ENCODE measurements at places on chromosomes 3 and 15.
A peak's percentile ranks its signal among the peaks of the same experiment; 100 is the strongest.

DNA sequence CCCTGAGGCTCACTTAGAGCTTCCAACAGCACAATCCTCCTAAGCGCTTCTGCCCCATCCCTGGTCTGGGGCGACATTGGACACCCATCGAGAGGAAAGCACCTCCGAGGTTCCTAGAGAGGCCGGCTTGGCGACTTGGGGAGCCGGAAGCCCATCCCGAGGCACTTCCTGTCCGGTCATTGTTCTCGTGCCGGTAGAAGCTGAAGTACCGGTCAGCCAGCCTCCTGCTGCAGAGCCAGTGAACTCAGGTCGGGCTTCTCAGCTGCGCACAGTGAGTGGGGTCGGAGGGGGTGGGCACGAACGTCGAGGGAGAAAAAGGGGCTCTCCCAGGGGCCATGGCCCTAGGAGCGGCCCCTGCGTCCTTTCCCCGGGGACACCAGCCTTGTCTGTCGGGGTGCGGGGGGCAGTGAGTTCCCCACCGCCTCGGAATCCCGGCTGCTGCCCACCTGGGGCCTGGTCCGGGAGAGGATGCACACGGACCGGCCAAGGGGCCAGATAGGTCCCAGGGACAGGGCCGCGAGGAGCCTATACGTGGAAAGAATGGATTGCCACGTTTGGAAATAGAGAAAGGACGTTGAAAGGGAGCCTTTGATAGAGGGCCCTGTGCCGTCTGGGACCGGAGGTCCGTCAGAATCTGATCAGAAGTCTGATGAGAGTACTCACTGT, at the start of gene ZNF35:
Gene ZNF35, plus strand, starts transcription at position 169 of the 666 bp plus-strand sequence. CDS start 2,336 bp downstream, outside the sequence.
- peak; percentile 71 for DNase-seq

DNA sequence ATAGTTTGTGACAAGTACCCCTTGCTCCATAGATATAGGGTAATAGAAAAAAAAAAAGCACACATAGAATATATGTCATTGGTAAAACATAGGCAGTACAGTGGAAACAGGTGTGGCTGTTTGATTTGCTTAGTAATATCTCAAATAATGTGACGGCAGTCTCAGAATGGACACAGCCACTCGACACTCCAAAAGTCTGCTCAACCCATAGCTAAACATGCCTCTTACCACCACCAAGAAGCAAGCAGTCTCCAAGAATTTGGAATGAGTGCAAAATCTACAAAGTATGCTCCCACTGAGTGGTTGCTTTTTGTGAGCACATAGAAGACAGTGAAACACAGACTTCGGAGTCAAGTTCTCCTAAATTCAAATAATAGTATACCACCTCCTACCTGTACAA, 43.0 kb downstream of the RAB27A start:
- DNase-seq = no peak

DNA sequence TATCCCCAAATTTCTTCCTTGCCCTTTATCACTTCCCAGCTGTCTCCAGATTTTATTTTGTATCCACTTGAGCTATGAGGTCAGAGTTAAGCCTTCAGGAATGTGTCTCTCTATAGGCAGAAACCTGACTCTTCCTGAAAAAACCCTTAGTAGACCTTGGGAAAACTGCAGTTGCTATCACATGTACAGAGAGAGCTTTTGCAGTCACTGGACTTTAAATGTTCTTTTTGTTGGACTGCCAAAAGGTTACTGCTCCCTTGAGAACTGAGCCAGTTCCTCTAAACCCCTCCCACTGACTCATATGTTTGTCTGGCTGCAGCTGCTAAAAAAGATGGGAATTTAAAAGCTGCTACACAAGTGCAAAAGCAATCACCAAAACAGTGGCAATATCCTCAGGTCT, 169.1 kb upstream of the CCDC54 start:
- DNase-seq = no peak

DNA sequence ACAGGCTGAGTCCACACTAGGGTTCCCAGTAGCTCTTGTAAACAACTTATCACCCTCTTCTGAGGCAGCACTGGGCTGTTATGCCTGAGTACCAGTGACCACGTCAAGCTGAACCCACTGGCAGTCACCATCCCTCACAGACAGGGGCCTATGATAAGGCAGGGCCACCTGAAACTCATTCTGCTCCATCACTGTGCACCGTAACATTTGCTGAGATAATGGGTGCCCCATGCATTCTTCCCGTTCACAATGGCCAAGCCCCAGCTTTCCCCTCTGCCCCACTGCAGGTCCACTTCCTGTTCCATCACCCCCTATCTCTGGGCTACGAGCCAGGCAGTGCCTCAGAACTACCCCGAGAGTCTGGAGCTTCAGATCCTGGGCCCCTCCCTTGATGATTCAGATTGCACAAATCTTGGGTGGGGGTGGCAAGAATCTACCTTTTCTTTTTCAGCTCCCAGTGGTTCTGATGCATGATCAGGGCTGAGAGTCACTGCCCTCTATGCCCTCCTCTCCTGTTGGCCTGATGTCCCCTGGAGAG, 158.0 kb downstream of the RAB11A start:
- no peak for DNase-seq

GRCh38 chr15:48941904-48942303, 21.8 kb downstream of the SHC4 start:
- no peak for DNase-seq

- DNase-seq = no peak
These were observed 818.5 kb downstream of the TBL1XR1 start for GRCh38 chr3:176378789-176379188.

DNA sequence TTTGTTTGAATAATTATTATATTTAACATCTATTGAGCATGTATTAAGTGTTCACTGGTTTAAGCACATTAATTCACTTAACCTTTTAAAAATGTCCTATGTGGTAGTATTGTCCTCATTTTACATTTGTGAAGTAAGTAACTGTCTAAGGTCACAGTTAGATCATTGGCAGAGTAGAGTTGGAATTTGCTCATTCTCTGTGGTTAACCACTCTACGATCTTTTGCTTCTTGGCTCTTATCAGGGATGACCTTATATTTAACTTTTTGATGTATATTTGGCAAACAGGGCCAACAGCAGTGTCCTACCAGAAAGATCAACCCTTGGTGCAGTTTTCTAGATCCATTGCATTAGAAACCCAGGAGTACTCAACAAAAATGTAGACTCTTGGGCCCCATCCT, 34.0 kb downstream of the PXK start:
- no peak for DNase-seq

- no peak for DNase-seq
These were observed 311.5 kb downstream of the THSD4 start for GRCh38 chr15:71426792-71427191.

- DNase-seq = no peak
These were observed 12.7 kb downstream of the MGLL start for GRCh38 chr3:127809611-127810010.

DNA sequence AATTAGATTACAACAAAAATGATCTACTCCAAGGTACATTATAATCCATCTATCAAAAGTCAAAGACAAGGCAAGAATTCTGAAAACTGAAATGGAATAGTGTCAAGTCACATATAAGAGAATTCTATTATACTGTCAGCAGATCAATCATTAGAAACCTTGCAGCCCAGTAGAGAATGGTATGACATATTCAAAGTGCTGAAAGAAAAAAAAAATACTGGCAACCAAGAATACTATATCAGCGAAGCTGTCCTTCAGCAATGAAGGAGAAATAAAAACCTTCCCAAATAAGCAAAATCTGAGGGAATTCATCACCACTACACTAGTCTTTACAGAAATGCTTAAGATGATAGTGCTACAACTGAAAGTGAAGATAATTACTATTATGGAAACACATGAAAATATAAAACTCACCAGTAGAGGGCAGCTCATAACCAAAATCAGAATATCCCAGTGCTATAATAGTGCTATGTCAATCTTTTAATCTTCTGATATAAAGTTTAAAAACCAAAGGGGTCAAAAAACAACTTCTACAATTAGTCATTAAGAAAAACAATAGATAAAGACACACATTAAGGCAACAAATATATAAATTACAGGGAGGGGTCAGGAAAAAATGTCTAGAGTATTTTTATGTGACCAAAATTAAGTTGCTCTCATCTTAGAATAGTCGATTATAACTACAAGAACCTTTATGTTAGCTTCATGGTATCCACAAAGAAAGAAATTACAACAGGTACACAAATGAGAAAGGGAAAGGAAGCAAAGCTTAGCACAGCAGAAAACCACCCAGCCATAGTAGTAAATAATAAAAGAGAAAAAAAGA, 190.7 kb upstream of the CNTN6 start:
- no peak for DNase-seq

DNA sequence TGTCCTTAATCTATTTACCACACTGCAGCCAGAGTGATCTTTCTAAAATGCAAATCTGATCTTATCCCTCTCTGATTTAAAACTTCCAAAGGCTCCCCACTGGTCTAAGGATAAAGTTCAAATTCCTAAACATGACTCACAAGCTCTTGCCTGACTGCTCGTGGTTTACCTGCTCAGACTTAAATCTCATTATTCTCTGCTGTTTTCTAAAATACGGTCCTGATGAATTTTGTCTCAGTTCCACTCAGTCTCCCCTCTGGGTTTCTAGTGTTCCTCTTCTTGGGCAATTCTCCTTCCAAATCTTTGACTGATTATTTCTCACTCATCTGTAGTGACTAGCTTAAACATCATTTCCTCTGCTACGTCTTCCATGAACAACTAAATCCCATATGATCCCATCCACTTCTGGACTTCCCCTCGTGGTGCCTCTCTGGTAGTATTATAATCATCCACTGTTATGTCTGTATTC, 108.3 kb downstream of the P3H2 start:
- DNase-seq = no peak

DNA sequence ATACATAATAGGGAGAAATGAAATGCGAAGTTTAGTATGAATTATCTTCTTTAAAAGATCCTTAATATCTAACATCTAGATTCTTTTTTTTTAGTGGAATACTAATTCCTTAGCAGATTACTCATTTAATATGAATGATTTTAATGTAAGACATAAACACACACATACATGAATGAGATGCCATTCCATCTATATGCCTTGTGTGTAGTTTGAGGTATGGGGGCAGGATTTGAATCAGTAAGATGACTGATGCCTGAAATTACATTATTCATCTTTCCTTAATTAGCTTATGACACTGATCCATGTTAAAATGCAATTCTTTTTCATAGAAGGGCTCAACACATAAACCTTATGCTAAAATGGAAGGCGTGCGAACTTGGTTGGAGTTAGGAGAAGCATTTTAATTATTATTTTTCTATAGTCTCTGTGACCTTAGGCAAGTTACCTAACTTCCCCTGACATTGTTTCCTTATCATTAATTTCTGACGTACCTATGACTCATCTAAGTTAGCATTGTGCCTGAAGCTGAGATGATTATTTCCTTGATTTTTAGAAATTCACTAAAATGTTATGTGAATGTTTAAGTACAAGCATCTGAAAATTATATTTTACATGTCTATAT, 10.8 kb upstream of the BNIP2 start:
- DNase-seq = no peak

DNA sequence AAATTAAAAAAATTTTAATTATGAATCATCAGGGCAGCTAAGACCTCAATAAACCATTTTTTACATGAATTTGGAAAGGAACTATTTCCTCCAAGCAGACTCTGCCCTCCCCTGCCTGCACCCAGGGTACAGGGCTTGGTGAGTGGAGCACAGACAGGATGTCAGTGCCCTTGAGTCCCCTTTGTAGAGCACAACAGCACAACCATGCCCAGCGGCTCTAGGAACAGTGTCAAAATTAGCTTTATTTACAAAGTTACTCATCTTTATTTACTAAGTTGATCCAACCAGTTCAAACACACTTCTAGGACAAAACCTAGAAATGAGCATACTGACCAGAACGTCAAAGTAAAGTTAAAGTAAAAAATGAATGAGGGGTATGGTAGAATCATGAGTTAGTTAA, 90.6 kb upstream of the TSC22D2 start:
- no peak for DNase-seq

- no peak for DNase-seq
These were observed 80.9 kb upstream of the RPL32 start for GRCh38 chr3:12922306-12922705.

- DNase-seq = no peak
These were observed 346.8 kb downstream of the CNTN3 start for GRCh38 chr3:74267588-74268184.

DNA sequence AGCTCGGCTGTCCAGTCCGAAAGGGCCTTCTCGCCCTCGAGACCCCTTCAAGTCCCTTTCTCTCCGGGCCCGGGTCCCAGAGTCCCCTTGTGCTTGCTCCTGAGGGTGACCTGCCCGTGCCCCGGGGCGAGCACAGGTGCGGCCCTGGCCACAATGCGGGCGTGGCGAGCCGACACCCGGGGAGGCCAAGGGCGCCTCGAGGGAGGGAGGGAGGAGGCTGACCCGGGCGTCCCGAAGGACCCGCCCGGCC, 810 bp upstream of the MEF2A start:
- no peak for DNase-seq

- no peak for DNase-seq
These were observed 83.4 kb upstream of the NANOGP8 start for GRCh38 chr15:35168464-35168863.

GRCh38 chr15:61888074-61888780, 172.0 kb downstream of the VPS13C start:
- DNase-seq = no peak

DNA sequence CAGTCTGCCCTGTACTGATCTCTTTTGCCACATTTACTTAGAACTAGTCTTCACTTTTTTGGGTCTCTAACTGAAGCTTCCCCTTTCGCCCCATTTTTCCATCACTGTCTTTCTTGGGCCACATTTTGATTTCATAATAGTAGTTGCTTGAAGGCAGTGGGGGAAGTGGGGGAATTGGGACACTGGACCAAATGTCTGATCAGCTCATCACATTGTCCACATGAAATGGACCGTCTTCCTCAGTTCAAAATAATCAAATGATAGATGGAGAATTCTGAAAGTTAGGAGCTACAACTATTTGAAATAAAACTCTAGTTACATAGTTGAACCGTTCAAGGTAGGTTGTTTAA, 747 bp downstream of the PDCD6IP start:
- no peak for DNase-seq

GRCh38 chr3:142072816-142073215, 76.5 kb downstream of the TFDP2 start:
- no peak for DNase-seq

- DNase-seq = no peak
These were observed 20.8 kb downstream of the UBE2E1 start for GRCh38 chr3:23826382-23827064.

- no peak for DNase-seq
These were observed 3.4 kb upstream of the RFTN1 start for GRCh38 chr3:16516695-16517481.

Measured in NCI-H748 treated with DMSO at 0.1 percent for 48 hours (cell line).